ENCODE measurements at places on chromosomes 2 and 18.
A peak's percentile ranks its signal among the peaks of the same experiment; 100 is the strongest.

- DNase-seq: no peak
Measured at GRCh38 chr2:19643117-19643518, 258.7 kb downstream of the TTC32 start.

- no peak for DNase-seq
Measured at GRCh38 chr2:26706616-26707473, 14.3 kb downstream of the KCNK3 start.

DNA sequence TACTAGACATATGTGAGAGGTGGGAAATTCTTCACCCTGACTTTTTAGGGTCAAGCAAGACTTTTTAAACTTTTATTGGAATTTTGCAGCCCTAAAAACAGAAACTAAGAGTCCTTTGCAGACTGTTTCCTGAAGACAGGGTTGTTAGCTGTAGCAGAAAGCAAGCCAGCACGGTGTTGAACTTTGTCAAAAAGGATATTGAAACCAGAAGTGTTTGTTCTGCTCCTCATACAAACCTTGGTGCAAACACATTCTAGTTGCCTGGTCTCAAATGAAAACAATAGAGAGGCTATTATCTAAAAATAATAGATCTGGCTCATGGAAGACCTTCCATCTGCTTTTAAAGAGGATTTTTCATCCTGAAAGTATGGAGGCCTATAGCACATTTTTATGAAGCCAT lies 65.8 kb upstream of the IGFBP5 start:
- no peak for DNase-seq

GRCh38 chr2:21042958-21043743 lies 722 bp downstream of the APOB start:
- peak; percentile 36 for DNase-seq

DNA sequence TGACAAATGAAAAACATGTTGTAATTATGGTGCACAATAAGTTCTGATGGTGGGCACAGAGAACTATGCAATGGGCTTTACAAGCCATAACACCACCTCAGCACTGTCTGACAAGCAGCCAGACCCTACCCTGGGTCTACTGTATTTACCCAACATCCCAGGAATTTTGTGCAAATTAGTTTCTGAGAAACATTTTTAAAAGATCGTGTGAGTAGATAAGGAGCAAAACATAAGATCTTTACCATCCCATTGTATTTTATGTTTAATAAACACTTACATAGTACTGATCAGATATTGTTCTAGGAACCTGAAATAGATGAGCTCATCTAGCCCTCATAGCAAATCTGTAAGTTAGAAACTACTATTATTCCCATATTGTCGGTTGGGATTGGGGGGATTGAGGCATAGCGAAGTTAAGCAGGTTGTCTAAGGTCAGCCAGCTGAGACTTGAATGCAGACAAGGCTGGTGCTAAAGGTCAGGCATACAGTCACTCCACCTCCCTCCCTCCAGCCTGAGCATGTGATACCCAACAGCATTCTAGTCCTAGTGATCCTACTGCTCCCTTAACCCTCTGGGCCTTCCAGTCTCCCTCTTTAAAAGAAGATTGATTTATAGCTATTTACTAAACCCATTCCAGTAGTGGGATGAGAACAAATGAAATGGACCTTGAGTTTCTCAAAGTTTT lies 67.4 kb upstream of the STAM2 start:
- no peak for DNase-seq

DNA sequence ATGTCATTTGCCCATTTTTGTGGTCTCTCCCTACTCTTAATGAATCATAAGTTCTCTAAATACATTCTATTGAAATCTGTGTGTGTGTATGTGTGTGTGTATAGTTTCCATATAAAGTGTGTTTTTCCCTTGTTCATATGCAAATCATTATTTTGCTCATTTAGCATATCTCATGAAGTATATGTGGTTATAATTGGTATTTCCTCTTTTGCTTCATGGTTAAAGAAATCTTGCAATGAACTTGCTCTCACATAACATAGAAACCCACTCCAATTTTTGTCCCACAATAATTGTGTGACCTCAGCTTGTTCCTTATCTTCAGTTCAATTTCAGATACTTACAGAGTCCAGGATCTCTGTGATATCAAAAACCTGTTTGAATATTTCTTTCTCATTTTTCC lies 1.2 kb downstream of the CPO start:
- DNase-seq: no peak

DNA sequence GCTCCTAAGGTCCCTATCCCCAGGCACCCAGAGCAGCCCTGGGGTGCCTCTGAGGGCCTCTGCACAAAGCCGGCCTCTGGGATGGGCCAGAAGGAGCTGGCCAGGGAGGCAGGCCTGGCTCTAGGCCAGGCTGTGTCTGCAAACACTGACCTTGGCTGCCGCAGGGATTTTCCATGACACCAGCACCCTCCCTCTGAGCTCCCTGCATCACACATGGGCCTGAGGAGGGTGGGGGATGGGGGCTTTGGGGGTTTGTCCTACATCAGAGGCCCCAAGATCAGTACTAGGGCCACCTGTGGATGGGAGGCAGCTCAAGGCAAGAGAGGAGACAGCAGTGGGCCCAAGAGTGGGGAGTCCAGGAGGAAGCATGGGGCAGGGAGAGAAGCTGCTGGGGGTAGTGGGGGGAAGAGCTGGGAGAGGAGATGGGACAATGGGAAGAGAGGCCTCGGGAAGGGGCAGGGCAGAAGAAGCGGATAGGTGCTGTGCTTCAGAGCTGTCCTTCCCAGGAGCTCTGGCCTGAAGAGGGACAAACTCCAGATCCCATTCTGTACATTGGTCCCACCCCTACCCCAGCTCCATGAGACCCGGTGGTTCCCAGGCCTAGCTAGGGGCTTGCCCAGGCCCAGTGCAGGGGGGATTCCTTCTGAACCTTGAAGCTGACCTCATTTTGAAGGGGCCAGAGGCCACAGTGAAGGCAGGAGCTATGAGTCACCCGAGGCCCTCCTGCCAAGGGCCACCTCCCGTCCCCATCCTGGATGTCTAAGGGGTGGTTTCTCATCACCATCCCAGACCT lies 28.0 kb downstream of the KCNK3 start:
- DNase-seq: no peak

DNA sequence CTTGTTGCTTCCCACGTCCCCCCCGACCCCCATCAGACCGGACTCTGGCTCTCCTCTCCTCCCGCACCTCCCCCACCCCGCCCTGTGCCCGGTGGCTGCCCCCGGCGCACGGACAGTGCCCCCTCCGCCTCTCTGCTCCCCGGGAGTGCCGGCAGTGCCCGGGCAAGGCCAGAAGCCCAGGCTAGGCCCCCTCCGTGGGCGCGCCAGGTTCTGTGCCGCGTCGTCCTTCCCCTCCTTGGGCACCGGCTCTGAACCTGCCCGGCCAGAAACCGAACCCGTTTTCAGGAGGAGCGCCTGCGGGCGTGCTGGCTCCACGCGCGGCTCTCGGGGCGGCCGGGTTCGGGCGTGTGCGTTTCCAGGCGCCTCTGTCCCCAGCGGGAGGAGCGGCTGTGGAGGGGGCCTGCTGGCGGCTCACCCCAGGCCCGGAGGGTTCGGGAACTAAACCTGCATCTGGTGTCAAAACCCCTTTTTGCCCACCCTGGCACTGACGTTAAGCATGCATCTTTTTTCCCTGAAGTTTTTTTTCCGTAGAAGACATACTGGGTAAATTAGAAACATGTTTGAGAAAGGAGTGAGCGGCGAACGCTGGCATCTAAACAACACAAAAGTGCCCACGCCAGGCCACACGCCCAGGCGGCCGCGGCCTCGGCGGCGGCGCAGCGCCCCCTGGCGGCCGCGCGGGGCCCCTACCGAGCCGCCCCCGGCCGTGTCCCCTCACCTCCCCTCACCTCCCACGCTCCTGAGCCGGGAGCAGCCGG lies 123.9 kb upstream of the SLC1A4 start:
- DNase-seq: peak; percentile 48

DNA sequence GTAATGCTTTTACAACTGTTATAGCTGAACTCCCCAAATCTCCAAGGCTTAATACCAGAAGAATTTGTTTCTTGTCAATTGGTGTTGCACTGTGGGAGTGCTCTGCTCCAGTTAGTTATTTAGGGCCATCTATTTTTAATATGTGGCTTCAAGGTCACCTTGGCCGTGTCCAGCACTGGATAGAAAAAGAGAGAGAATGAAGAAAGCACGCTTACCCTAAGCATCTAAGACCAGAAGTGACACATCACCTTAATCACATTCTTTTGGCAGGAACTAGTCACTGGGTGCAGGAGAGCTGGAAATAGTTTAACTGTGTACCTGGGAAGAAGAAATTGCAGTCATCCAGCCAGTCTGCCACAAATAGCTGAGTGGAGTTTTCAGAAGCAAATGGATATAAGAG lies 78.8 kb downstream of the VWC2L start:
- no peak for DNase-seq

DNA sequence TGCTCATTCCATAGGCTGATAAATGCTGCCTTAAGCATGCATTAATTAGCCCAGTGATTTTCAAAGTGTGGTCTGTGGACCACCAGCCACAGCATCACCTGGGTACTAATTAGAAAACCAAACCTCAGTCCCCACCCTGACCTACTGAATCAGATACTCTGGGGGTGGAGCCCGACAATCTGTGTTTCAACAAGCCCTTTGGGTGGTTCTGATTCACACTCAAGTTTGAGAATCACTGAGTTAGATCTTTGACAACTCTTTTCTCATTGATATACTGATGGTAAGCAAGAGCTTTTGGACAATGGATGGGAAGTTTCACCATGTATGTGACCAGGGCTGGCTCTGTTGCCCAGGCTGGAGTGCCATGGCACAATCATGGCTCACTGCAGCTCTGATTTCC lies 95.9 kb downstream of the ZCCHC2 start:
- DNase-seq: no peak

DNA sequence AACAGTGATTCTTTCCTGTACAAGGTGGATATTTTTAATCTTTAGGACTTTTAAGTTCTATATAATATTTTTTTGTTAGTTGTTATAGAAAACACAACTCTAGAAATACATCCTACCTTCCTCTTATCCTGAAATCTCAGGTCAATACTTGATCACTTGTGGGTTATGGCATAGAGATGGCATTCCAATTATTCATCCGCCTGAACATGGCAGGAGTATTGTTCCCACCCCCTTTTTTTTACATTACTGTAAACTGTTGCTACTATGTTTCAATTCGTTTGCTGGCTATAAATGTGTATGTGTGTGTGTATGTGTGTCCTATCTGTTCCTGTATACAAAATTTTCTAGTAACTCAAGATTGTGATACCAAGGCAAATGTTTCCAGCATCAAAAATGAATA lies 43.3 kb upstream of the FN1 start:
- DNase-seq: no peak

GRCh38 chr2:216649574-216649973 lies 16.4 kb downstream of the IGFBP2 start:
- no peak for DNase-seq

- no peak for DNase-seq
Measured at GRCh38 chr2:126661702-126662500, 5.9 kb downstream of the GYPC start.

- DNase-seq: no peak
Measured at GRCh38 chr2:200138391-200139124, 167.9 kb upstream of the SPATS2L start.

DNA sequence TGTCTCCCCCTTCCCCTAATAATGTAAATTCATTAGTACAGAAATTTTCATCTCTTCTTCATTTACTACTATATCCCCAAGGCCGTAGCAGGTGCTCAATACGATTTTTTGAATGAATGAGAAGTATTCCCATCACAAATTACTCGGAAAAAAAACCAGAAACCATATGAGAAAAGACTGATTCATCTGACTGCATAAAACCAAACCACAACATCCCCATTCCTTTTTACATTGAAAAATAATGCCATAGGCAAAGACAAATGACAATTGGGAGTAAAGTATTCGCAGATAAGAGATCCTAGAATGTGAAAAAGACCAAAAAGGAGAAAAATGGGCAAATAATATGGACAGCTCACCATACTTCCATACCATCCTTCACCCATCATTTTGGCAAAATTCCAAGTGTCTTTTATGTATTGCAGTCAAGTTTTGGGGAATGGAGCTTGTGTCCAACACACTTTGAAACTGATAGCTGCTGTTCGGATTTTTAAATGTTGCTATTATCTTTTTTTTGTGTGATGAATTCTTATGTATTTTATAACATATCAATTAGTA lies 1.5 kb downstream of the ZC3H8 start:
- DNase-seq: no peak

DNA sequence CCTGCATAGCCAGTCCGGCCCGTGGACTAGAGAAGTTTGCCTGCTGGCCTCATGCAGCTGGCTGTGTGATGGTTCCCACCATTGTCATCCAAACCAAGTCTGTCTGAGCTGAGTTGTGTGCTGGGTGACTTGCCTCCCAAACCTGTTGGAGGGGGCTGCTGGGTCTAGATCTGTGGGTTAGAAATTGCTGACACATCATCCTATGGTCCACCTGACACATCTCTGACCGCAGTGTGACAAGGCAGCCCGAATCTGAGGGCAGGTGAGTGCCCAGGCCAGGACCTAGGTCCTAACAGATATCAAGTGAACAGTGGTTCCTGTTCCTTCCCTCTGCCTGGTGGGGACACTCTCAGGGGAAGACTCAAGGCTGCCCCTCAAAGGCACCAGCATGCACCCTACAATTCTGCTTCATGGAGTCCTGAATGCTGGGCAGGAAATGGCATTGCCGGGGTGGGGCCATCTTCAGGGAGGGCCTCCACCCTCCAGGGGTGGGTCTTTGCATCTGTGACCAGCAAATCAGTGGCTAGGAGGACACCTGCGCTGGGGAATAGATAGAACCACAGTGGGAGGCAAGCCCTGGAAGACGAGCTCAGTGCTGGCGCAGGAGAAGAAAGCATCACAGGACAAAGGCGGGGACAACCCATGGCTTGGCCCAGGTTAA lies 117.9 kb upstream of the ID2 start:
- DNase-seq: no peak

DNA sequence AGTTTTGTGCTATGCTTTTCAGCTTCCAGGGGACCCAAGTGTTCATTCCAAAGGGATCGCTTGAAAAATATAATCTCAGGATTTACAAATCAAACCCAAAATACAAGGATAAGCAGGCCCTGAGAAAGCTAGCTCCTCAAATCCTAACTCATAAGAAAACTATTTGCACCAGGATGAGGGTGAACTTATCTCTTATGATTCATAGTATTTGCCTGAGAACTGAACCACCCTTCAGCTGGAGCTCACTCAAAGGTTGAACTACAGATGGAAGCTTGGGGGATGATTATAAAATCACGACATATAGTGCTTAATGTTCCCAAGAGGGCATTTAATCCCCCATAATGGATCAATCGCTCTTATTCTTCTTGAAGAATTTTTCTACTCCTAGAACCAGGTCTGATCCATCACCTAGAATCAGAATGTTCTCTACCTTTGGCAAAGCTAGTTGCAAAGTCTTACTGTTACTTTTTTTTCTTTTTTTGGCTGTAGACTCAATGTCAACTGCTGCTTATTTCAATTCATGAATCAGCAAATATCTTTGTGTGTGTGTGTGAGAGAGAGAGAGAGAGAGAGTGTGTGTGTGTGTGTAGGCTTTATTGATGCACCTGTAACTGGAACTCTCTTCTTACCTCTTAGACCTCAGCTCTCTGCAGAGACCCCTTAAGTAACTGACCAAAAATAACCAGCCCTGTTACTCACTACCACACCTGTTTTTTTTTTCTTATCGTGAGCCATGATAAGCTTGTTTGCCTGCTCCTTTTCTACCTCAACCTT lies 44.8 kb downstream of the ARL4C start:
- DNase-seq: no peak

GRCh38 chr2:86825693-86826381 lies 35.1 kb upstream of the CD8A start:
- DNase-seq: no peak

- DNase-seq: no peak
Measured at GRCh38 chr2:74954500-74954874, 4.0 kb upstream of the POLE4 start.

Measured in activated CD4-positive, alpha-beta T cell treated with anti-CD3 and anti-CD28 coated beads, Interleukin-2, amount 50 U/mL, for 4 hours (primary cell).